ENCODE measurements at places on chromosomes 2 and 18.

DNA sequence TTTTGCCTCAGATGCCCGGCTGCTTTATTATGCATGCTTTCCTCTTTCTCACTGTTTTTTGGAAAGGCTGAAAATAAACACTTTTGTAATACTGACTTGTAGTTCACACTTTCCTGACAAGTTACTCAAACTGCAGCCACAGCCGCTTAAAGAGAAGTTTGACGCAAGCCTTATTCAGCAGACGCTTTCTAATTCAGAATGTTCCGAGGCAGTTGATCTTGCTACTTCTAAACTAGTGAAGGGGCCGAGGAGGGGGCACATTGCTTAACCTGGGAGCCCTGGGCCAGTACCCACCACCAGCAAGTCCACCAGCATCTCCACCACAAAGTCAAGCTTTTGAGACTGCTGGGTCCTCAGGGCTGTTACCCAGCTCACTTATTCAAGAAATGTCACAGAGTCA lies 71.8 kb upstream of the SPRED2 start:
- DNase-seq: no peak

GRCh38 chr2:26997394-26997793 lies 27.0 kb downstream of the MAPRE3 start:
- DNase-seq: no peak

- DNase-seq: no peak
Measured at GRCh38 chr18:34567857-34568256, 142.2 kb upstream of the DTNA start.

DNA sequence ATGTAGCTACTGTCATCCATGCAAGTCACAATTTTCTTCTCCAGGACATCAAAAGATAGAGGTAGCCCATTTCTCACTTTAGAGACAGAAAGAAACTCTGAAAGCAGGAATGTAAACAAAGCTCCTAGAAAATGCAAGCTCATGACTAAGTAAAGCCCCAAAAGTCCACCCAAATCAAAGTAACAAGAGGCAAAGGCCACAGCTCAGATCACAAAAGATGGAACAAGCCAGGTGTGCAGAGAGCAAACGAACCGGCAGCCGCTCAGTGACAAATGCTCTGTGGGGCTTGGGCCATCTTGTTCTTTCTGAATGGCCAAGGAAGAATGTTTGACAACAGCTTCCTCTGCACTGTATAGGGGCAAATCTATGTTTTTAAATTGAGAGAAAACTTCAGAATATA lies 201.0 kb downstream of the CYRIA start:
- DNase-seq: no peak

DNA sequence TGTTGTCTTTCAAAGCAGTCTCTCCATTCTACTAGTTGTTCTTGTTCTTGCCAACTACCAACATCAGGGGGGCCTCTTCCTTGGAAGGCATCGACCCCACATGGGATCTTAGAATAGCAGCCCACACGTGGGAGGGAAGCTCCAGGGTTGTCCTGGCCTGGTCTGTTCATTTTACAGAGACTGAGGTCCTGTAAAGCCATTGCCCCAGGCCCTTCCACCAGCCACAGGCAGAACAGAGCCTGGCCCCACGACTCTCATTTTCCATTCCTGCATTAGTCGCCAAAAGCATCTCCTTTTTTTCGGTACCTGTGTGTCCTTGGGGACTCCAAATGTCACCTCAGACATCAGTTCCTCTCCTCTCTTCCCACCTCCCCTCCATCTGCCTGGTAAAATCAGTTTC lies 28.0 kb downstream of the CNGA3 start:
- DNase-seq: no peak

GRCh38 chr2:18645315-18645714 lies 55.9 kb upstream of the NT5C1B start:
- no peak for DNase-seq

DNA sequence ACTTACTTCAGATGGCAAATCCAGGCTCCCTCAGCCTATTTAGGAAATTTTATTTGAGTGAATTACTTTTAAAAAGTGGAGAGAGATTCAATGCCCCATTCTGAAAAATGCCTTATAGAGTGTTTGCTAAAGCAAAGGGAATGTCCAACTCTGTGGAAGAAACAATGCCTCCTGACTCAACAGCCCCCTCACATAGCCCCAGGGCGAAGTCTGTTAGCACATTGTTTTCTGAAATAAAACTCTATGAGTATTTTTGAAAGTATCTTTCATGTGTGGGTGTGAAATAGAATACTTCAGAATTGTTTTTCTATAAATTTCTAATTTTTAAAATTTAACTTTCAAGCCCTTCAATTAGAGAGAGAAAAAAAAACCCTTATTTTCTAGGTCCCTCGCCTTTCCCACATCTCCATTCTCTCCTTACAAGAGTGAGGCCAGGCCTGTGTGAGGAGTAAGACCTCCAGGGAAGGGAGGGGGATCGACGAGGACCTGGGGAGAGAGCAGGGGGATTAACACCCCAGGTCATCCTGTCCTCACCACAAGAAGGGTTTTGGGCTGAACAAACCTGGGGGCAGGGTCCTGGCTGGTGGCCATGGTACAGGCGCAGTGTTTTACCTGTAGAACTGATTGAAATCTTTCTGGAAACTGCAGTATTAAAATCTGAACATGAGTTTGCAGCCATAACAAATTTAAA lies 141.4 kb downstream of the SNTG2 start:
- no peak for DNase-seq

- peak; percentile 9 for DNase-seq
Measured at GRCh38 chr18:46334868-46335281, 230.7 kb downstream of the HAUS1 start.

GRCh38 chr18:51257150-51257549 lies 59.7 kb upstream of the MEX3C start:
- DNase-seq: no peak

DNA sequence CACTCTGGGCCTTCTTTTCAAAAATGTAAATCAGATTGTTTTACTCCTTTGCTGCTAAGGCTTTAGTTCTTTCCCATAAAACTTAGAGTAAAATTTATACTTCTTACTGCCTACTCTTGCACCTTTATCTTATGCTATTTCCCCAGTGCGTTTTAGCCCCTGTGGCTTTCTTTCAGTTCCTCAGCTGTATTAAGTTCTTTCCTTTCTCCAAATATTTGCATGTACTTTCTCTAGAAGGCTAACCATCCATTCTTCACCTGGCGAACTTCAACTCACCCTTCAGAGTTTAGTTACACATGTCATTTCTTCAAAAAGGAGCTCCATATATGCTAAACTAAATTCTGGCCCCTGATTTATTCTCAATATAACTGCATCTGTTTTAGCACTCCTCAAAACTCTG lies 160.7 kb downstream of the FSHR start:
- DNase-seq: no peak

GRCh38 chr2:29250977-29251376 lies 135.8 kb downstream of the CLIP4 start:
- DNase-seq: no peak

- no peak for DNase-seq
Measured at GRCh38 chr2:134357814-134358213, 103.9 kb downstream of the MGAT5 start.

DNA sequence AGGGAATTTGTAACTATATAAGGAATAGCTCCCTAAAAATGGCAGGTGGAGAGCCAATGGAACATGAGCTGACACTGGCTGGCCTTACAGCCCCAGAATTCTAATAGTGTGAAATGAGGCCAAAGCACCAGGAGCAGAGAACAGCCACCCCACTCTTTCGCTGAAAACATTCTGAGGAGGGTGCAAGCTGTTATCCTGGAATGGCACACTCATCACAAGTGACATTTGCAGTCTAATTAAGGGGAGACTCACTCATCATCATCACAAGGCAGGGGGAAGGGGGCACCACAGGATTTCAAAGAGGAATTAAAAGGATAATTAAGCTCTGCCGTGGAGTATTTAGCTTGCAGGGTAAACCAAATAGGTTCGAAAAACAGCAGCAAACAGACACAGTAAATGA lies 94.3 kb downstream of the EDAR start:
- DNase-seq: no peak

DNA sequence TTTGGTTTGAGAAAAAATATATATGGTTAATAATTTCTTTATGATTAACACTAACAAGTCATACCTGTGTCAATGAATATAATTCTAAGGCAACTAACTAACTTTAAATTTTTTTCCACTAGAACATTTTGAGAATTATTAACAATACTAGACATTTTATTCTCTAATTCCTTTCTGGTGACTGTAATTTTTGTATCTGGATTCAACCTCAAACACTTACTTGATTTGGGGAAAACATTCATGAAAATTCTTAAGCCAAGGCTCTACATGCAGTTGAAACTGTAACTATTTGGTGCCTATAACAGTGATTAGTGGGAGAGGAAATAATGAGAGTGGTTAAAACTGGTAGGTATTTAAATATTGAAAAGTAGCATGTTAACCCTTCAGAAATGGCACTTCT lies 546.5 kb upstream of the KLHL29 start:
- no peak for DNase-seq

DNA sequence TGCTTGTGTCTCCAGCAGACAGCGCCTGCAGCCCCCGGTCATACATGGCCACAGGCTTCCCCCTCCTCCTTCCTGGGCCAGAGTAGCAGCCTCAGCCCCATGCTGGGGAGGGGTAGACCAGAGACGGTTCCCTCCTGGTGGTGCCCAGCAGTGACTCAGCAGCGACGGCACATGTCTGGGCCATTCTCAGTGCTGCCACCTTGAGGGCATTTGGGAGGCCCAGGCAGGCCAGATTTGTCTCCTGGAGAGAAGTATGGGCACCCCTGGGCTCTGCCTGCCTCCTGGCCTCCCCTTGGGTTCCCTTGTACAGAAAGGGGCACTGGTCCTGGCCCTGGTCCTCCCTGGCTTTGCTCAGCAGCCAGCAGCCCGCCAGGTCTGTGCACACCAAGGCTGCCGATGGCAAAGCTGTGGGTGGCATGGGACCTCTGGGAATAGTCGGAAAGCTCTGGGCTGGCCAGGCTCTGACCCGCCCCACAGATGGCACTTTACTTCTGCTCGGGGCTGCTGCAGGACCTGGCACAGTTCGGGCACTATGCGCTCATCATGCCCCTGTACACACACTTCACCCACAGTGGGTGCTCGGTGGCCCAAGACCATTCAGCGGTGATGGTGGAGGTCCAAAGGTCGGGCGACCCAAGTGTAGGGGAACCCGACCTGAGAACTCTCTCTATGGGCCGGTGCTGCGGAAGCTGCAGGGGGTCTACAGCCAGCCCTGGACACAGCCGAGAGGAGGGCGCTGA lies 11.4 kb upstream of the ALPI start:
- DNase-seq: no peak

DNA sequence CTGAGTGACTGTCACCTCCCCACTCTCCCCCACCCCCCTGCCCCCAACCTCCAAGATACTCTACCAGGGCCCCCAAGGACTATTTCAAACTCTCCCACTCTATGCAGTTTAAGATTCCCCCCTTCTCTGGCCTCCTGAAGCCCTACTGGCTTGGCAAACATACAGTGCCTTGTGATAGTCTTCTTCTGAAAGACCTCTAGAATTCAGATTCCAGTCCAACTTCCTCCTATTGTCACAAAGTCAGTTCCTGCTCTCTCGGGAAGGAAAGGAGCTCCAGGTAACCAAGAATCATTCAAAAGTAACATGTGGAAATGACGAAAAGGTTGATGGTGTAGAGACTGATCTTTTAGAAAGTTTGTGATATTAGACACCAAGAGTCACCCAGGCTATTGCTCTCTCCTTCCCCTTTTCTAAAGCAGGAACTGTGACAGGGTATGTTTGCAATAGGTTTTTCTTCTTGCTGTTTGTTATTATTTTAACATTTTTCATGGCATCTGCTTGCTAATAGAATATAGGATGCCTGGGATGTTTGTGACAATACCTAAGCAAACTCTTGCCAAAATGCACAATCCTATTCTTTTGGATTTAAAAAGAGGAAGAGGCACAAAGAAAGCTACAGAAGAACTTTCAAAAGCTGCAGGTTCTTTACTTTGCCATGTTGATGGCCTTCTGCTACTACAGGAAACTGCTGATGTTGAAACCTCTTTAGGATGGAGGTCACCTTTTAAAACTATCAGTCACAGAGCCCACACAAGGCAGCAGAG lies 93.5 kb upstream of the MGAT4A start:
- no peak for DNase-seq

DNA sequence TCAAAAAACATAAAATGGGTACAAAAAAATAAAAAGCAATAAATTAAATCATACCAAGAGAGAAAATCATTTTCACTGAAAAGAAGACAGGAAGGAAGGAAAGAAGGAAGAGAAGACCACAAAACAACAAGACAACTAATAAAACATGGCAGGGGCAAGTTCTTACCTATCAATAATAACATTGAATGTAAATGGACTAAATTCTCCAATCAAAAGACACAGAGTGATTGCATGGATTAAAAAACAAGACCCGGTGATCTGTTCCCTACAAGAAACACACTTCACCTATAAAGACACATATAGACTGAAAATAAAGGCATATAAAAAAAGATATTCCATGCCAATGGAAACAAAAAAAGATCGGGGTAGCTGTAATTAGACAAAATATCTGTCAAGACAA lies 82.6 kb upstream of the CERS6 start:
- no peak for DNase-seq

- no peak for DNase-seq
Measured at GRCh38 chr2:238345297-238345968, 25.1 kb downstream of the TRAF3IP1 start.

- DNase-seq: no peak
Measured at GRCh38 chr2:72142570-72143440, 4.9 kb downstream of the CYP26B1 start.

- DNase-seq: no peak
Measured at GRCh38 chr2:119958670-119959268, 54.1 kb upstream of the EPB41L5 start.

DNA sequence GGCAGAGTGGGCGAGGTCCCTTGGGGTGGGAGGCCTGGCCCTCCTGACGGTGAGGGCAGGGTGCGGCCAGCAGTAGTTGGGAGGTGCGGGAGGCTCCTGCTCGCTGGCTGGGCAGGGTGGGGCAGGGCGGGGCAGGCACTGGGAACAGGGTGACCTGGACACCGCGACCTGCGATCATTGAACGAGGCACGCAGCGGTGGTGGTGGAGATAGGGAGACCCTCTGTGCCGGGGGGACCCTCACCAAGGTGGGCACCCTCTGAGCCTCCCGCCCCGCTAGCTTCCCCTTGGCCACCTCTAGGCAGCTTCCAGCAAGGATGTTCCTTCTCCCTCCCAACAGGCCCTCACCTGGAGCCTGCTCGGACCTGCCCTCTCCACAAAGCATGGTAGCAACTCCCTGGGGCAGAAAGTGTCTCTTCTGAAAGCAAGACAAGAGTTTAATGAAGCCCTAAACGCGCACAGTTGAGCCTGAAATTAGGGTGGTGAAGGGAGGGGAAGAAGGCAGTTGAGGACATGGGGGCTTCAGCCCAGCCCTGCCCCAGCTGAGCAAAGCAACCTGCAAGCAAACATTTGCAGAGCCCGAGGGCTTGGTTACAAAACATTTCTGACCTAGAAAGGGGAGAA lies 15.4 kb upstream of the FOSL2 start:
- DNase-seq: no peak

- DNase-seq: no peak
Measured at GRCh38 chr18:23877371-23877770, 137.2 kb upstream of the TTC39C start.

All from NCI-H774 (cell line).